ENCODE measurements at places on chromosomes 4 and X.
A peak's percentile ranks its signal among the peaks of the same experiment; 100 is the strongest.

GRCh38 chr4:6873792-6874461 is 35.7 kb upstream of the TBC1D14 start:
- DNase-seq, result peak; percentile 65

DNA sequence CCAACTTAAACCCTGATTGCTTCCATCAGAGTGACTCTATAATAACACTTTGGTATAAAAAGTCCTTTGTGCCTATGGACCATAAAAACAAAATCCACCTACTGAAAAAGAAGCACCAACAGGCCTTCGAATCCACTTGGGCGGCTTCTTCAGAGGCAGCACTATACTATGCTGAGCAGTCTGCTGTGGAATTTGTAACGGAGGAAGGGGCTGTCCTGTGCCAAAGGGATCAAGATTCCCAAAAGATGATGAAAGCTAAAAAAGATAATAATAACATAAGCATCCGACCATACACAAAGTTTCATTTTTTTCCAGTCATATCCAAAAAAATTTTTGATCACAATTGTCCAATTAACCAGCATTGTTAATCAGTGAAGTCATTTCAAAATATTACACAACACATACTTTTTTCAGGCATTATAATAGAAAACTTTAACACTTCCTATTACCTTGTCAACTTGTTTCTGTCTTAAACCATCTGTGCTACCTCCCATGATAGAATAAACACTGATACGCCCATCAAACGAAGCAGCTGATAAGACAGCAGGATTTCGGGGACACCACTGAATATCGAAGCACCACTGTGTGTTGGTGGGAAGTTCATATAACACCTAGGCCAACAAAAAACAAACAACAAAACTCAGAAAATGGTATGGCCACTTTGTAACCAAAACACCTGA is 24.1 kb downstream of the SEC31A start:
- no peak for DNase-seq

GRCh38 chrX:1673337-1673736 is 58.5 kb downstream of the ASMT start:
- DNase-seq, result no peak

- no peak for DNase-seq
These were observed 28.4 kb downstream of the GAGE1 start for GRCh38 chrX:49627086-49627777.

GRCh38 chr4:13322681-13323101 is 161.4 kb downstream of the RAB28 start:
- DNase-seq, result no peak

GRCh38 chr4:184913356-184914143 is 87.8 kb upstream of the ACSL1 start:
- no peak for DNase-seq

DNA sequence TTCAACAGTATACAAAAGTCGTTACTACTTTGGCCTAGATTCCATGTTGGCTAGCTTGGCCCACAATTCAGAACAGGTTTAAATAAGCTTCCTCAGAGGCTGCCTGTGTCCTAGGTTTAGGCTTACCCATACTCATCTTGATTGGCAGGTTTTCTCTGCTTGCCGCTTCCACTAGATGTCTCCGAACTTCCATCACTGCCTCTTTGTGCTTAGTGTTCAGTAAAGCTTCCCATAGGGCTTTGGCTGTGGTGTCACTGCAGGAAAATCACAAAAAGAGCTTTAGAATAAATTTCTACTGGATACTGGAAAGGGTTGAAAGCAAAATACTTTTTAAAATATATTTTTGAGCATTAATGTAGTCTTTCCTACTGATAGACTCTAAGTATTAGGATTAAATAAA is 52.4 kb downstream of the SCFD2 start:
- DNase-seq, result peak; percentile 14

DNA sequence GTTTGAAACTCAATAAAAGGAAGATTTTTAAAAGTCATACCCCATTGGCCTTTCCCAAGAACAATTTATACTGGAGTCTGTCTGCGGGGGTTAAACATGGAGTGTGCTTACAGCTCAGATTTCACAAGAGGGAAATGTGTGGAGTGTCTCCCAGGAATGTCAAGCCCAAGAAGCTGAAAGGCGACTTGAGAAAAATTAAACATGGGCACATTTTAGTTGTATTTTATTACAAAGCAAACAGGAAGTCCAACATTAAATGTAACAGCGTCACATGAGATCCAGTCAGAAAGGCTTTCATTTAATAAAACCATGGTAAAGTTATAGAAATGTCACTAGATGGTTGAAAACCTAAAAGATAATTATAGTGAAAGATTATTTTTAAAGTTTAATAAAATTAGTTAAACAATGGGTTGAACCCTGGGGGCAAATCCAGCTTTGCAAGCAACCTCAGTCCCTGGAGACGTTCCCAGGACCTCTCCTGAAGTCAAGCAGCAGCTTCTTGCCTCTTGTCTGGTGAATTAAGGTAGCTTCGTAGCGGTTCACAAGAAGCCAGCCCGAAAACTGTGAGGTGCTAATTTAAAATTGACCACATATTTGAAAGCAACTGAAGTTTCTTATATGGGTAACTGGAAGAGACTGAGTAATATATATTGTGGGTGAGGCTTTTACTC is 168.4 kb upstream of the EDNRA start:
- DNase-seq, result no peak

- DNase-seq, result no peak
These were observed 3.2 kb downstream of the DGKQ start for GRCh38 chr4:970046-970745.

DNA sequence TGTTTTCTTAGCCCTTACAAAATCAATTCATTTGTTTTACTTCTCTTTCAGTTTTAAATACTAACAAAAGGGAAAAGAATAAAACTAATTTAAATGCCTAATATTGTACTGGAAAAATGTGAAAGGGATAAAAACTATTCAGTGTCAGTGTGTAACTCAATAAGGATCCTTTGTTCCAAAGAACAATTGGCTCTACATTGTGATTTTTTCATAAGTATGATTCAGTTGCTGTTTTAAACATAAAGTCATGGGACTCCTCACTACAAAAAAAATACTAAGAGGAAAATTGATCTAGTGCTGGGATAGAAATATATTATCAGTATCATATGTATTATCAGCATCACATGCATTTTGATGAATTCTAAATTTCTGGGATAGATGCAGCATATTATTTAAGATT is 199.4 kb upstream of the TRAM1L1 start:
- DNase-seq, result no peak

- DNase-seq, result no peak
These were observed 38.6 kb upstream of the CRMP1 start for GRCh38 chr4:5931526-5931925.

DNA sequence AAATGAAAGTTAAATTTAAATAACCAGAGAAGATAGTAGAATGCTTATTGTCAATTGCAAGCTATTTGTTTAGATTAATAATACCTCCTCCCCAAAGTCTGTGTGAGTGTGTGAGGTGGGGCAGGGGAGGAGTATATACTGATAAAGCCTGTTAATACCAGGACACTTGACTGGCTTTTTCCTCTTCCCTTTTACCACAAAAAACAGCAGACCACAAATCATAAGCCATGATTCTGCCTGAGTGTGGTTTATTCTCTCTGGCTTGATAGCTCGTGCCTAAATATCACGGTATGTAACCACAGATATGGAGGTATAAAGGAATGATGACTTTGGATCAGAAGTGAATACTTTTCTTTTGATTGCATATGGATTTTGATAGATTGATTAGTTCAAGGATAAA is 21.9 kb upstream of the SCRG1 start:
- no peak for DNase-seq

GRCh38 chrX:82973646-82974045 is 534.4 kb upstream of the POU3F4 start:
- DNase-seq, result no peak

- DNase-seq, result no peak
These were observed 8.4 kb upstream of the ADGRG2 start for GRCh38 chrX:19130628-19131027.

GRCh38 chr4:145868637-145869409 is 69.8 kb downstream of the ZNF827 start:
- no peak for DNase-seq

DNA sequence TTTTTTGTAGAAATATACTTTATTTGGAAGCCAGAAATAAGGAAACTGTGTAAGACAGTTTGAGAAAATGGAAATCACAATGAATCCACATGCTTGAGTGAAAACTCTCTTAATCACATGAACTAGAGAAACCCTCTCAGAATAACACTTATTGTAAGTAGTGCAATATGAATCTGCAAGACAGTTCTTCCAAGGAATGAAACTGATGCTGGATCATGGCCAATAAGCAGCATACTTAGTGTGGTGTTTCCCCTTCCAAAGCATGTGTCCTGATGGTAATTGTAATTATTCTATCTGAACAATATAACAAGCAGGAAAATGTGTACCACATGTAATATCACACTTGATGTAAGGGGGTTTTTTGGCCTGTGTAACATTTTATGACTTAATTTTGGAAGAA is 1870.5 kb upstream of the TENM3 start:
- DNase-seq, result no peak

GRCh38 chr4:173578956-173579355 is 48.9 kb upstream of the HAND2 start:
- no peak for DNase-seq

DNA sequence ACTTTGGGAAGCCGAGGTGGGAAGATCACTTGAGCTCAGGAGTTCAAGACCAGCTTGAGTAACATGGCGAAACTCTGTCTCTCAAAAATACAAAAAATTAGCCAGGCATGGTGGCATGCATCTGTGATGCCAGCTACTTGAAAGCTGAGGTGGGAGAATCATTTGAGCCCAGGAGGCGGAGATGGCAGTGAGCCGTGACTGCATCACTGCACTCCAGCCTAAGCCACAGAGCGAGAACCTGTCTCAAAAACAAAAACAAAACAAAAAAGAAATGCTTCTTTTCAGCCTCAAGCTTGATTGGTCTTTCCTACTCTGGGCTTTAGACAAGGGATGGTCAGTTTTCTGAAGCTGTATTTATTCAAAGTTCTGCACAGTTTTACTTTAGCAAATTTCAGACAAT is 15.8 kb upstream of the DHRSX start:
- no peak for DNase-seq

GRCh38 chrX:47587091-47587891 is 5.1 kb downstream of the TIMP1 start:
- no peak for DNase-seq

GRCh38 chr4:6097581-6097980 is 79.3 kb upstream of the C4orf50 start:
- DNase-seq, result no peak

DNA sequence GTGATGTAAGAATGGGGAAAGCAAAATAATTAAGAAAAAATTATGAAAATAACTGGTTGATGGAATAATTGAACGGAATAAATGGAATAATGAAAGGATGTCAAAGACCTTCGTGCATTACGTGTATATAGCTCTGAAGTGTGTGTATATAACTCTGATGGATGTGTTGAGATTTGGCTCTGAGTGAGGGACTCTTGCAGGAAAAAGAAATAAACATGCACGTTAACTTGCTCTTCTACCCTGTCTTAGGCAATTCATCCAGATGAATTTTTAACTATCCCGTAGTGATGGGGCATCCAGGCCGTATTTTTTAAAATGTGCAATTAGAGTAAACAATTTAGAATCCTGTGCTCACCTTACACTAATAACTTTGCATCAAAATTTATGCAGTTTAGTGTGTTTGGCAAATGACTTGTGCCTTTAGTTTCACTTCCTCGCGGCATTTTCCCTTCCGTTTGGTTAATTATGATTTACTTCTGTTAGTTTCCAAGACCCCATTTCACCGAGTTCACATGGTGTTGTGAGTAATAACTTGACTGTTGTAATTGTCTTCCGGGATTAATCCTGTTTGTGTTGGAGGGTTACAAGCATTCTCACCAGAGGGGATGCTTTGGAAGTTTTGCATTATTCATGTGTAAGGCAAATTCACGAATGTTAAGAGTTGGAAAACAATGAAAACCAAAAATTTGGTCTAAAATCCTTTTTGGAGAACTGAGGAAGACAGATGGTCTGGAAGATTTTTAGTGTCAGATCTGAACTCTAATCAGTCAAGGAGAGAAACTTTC is 256.5 kb upstream of the FAT1 start:
- no peak for DNase-seq

DNA sequence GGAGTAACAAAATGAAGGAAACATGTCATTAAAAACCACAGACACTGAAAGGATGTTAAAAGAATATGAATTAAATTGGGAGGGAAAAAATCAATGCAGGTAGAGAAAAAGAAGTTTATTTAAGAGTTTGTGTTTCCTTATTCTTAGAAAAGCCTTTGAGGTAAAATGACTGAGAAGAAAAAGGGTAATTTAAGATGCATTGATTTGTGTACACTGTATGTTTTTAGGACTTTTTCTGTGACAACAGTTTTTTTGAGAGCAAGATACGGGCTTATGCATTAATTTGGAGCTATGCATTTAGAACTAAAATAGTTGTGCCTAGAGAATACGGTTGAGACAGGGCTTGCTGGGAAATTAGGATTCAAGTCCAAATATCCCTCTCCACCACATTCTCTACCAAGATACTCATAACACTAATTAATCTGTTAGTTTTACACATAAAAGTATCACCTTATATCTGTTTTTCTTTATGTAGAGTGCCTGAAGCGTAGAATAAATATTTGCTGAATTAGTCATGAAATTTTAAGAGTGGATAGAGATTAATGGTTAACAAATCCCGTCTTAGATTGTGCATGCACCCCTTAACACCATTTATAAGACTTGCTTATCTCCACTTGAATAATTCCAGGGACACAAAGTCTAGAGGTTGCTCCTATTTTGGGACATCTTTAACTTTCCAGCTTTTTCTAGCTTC is 232.5 kb downstream of the PCDH7 start:
- no peak for DNase-seq

Measured in hippocampal formation (tissue), 2 donors.